ENCODE measurements at places on chromosomes 2 and 18.

- DNase-seq = no peak
Observed at GRCh38 chr2:225994748-225995405, 595.4 kb downstream of the NYAP2 start.

DNA sequence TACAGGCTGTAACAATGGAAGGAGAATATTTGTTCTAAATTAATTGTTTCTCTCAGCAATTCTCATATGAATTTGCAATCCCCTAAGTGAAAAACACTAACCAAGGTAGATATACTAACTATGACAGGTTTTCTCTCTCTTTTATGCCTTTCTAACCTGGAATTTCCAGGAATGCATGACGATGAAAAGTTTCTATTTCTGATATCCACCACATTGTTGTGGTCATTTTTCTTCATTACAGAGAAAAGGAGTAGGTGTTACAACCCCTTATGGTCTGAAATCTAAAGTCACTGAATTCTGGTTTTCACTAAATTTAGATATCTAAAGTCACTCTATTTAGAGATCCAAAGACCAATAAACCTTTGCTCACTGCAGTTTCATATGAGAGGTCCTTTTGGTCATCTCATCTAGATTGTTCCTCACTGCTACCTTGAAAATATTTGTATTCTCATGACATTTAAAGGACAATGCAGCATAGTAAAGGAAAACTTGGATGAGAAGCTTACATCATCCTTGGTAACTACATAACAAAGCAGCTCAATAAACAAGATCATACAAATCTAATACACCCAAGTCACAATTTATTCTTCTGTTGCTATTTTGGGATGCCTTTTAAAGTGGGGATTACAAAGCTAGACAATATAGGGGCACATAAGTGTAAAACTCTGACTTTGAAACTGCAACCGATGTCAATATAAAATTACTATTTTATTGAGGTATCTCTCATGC, 85.8 kb downstream of the TCF4 start:
- no peak for DNase-seq

GRCh38 chr2:122478117-122478516, 722.7 kb downstream of the TSN start:
- DNase-seq = no peak

GRCh38 chr2:104870100-104870975, 16.4 kb downstream of the POU3F3 start:
- DNase-seq = no peak

DNA sequence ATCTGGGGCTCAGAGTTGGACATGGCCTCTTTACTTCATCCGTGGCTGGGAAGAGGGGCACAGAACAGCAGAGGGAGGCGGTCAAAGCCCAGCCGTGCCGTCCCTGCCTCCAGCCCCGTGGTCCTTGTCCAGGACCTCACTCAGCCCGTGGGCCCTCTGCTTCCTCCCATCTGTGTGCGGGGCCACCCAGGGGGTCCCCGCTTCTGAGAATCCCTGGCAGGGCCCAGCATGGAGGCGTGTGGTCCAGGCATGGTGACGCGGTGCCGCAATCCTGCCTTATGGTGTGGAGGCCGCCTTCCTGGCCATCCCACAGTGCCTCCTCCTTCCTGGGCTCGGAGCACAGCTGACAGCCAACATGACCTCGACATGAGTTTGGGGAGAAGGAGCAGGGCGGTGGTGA, 232.6 kb downstream of the FAM210A start:
- no peak for DNase-seq
